Body of pancreas (tissue), 4 donors: ENCODE measurements at places on chromosomes 3 and 15. TPM values are rescaled to one million over a fixed set of nuclear protein-coding genes. Genes with fewer than 3 reads are reported as not detected.

DNA sequence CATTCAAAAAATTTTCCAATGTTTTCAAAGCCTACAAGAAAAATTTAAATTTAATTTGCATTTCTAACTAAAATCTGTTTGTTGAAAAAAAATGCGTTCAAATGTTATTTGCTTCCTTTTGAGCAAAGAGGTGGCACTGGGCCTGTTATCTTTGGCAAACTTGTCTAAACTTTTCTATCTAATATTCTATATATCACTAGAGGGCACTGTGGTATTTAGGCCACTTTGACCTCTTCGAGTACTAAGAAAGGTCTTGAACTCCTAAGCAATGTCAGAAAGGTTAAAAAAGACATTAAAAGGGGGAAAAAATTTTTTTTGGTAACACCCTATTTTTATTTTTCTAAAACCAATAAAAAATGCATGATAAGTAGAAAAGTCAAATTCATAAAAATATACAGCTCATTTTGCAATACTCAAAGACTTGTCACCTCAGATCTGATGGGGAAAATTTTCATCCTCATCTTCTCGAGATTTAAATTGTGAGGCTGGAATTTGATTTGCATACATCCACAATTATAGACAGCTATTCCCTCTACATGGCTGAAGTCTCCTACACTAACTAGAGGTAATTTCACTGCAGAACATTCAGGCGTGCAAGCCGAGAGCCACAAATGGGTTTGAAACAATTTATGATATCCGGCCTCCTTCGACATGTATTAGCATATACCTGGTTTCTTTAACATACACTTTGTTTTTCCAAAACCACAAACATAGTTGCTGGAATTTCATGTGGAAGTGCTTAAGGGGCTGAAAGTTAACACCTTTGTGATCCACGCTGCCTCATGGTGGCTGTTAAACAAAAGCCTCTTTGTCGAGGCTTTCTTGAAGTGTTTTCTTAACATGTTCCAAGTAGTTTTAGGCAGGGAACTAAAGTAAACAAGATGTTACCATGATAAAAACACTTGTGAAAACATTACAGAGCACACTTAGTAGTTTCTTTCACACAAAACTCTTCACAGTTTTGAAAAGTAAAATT, 576.4 kb downstream of the FOXP1 start:
- peak; percentile 46 for DNase-seq

DNA sequence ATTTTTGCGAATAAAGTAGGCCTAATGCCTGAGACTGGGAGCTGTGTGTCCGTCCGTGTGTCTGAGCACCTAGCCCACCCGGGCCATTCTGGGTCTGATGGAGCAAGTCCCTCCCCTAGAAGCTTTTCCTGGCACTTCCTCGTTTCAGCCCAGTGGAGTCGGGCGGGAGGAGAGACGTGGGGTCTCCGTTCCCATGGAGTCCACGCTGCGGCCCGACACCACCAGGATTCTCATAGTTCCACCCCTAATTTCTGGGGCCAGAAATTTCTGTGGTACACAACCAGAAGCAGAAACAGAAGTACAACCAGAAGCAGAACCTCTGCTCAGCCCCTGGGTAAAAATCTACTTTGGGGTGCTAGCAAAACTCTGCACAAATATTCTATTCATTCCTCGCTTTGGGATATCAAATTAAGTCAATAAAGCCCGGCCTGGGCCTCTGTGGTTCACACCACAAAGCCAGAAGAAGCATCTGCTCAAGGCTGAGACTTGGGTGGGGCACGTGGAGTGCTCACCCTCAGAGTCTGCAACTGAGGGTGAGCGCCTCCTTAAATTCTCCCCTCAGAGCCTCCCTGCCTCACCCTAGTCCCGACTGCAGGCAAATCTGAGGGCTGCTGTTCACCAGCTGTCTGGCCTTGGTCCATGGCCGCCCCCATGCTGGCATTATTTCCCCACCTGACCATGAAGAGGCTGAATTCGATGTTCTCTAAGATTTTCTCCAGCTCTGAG, 1.6 kb upstream of the MEGF11 start:
- DNase-seq, result no peak

GRCh38 chr3:10635446-10636076, 130.2 kb upstream of the ATP2B2 start:
- no peak for DNase-seq

GRCh38 chr3:56115199-56115598, 353.1 kb downstream of the ERC2 start:
- DNase-seq, result no peak

GRCh38 chr3:66520724-66521123, 19.9 kb upstream of the LRIG1 start:
- DNase-seq, result no peak

Gene GOLGA8T
- total RNA-seq, result not detected

Gene TRANK1
- total RNA-seq, result 3.6 TPM

DNA sequence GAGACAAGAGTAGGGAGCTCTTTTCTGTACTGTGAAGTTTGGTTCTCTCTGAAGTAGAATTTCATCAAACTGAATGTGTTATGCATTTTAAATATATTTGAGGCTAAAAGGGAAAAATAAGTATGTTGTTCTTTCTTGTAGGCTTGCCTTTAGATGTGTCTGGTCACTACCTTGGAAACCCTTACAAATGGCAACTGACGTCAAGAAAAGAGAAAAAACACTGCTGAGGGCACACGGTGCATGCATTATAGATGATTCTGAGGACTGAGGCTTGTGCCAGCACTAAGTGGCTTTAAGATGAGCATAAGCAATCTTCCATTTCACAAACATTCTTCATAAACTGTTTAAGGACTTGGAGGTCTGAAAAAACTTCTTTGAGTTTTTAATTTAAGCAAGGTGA, 31.1 kb upstream of the ACTL6A start:
- DNase-seq, result no peak

DNA sequence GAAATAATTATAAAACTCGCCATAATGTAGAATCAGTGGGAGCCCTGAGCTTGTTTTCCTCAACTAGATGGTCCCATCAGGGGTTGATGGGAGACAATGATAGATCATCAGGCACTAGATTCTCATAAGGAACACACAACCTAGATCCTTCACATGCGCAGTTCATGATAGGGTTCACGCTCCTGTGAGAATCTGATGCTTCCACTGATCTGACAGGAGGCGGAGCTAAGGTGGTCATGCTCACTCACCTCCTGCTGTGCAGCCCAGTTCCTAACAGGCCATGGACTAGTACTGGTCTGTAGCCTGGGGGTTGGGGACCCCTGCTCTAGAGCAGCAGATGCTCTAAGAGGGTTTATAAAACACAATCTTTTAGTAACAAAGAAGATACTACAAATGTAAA, 183.6 kb downstream of the ANXA2 start:
- DNase-seq, result no peak

GRCh38 chr15:94070356-94071295, 160.7 kb upstream of the MCTP2 start:
- peak; percentile 10 for DNase-seq

GRCh38 chr15:45481135-45481534, 41.4 kb downstream of the SLC30A4 start:
- no peak for DNase-seq

Gene UROC1
- not detected for total RNA-seq

DNA sequence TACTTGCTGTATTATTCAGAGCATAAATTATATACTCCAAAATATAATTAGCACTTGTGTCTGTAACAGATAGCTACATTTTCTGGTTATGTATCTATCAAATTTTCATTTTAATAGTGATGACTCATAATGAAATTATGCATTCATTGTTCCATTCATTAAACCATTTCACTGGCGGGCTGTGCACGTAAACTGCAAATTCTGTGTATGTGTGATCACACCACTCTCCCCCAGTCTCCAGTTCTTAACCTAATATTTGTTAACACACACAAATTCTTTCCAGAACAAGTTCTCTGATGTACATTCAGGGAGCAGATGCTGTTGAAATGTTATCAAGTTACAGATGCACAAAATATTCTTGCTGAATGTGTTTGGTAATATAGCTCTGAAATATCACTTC, 3.8 kb upstream of the KCNMB2 start:
- DNase-seq, result no peak

Gene CACNA2D3
- not detected for total RNA-seq

DNA sequence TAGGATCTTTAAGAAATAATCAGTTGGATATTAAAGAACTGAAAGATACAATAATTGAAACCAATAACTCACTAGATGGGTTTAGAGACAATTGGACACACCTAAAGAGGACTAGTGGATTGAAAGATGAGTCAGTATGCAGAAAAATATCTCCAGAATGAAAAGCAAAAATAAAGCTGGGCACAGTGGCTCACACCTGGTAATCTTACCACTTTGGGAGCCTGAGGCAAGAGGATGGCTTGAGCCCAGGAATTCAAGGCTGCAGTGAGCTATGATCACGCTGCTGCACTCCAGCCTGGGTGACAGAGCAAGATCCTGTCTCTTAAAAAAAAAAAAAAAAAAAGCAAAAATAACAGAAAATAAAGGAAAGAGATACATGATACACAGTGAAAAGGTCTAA, 37.4 kb upstream of the CCDC174 start:
- no peak for DNase-seq
